Mesothelial cell of epicardium (in vitro differentiated cells): ENCODE measurements at places on chromosomes 12 and 14.

GRCh38 chr12:116160231-116160630 lies 117.3 kb downstream of the MED13L start:
- DNase-seq: no peak

- no peak for DNase-seq
Measured at GRCh38 chr12:75995691-75996090, 35.9 kb downstream of the PHLDA1 start.

DNA sequence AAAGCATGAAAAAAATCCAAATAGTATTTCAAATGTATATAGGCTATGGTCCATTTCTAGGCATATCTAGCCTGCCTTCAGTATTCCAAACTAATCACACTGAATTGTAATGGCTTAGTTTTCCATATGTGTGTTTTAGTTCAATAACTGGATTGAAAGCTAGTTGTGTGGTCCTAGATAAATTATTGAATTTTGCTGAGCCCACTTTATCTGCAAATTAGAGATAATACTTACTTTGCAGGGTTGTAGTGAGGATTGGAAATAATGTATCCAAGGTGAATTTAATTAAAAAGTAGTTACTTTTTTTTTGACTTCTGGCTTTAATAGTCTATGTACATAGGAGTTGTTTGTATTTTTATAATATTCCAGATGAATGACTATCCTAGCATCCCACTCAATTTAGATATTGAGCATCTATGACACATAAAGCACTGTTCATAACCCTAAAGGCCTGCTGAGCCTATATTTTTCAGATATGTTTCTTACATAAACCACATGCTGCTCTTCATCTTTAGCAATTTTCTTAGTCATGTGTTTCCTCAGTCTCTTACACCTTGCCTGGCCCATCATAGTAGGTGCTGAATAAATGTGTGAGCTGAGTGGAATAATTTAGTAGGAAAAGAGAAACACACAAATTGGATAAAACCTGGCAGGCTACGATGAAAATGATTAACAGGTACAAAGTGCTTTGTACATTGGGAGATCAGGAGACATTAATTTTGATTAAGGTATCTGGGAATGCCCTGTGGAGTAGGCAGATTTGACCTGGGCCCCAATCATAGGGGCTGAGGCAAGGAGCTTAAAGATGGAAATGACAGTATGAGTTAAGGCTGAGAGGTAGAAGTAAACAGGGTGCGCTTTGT lies 1.1 kb upstream of the ATP23 start:
- no peak for DNase-seq

- DNase-seq: no peak
Measured at GRCh38 chr12:30447061-30447750, 248.5 kb downstream of the IPO8 start.

GRCh38 chr14:84671776-84672175 lies 858.2 kb upstream of the FLRT2 start:
- no peak for DNase-seq

- DNase-seq: no peak
Measured at GRCh38 chr12:22682663-22683062, 57.7 kb downstream of the ETNK1 start.

DNA sequence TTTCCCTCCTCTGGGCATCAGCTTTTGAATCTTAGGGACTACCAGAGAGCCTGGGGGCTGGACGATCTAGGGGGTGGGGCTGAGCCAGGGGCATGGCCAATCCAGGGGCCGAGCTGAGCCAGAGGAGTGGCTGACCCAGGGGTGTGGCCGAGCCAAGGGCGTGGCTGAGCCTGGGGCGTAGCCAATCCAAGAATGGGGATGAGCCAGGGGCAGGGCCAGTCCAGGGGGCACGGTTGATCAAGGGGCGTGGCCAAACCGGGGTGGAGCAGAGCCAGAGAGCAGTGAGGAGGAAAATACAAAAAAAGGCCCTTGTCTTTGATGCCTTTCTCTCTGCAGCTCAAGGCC lies 219.3 kb upstream of the NOS1 start:
- no peak for DNase-seq

DNA sequence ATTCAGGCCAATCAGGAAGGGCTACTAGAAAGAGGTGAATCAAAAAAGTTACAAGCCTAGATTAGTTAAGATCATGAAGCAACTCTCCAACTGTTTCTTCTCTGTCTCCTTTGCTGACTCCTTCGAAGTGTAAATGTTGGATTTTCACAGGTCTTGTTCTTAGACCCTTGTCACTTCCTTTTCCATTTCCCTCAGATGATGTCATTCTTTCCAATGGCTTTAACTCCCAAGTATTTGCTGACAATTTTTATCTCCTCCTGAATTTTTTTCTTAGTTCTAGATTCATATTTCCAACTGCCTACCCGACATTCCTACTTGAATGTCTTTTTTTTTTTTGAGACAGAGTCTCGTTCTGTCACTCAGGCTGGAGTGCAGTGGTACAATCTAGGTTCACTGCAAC lies 10.8 kb downstream of the GAS2L3 start:
- no peak for DNase-seq

DNA sequence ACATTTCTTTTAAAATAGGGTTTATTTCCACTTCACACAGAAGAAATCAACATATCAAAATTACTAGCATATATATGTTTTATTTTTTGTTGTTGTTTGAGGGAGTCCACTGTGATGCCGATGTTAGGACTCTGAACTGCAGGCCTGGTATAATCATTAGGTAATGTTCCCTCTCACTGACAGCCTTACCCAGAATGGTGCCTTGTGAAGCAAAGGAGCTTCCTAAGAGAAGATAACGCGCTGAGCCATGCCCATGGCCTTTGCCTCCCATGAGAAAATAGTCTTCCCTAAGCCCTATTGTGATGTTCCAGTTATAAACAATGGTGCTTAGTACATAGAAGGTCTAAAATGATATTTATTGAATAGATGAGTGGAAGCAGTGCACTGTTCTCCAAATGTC lies 12.0 kb downstream of the GNG2 start:
- DNase-seq: no peak

GRCh38 chr14:96362965-96363750 lies at the start of the genes ATG2B and GSKIP:
ATG2B (minus strand) TSS chr14:96363341; CDS start chr14:96362976, 365 bp downstream.
GSKIP (plus strand) TSS chr14:96363526; CDS start chr14:96382248, 18,722 bp downstream.
- peak; percentile 96 for DNase-seq

- DNase-seq: no peak
Measured at GRCh38 chr12:51430196-51430895, 5.7 kb downstream of the SLC4A8 start.
